T-helper 17 cell (primary cell): ENCODE measurements at places on chromosomes 3 and 15.

- no peak for DNase-seq
Measured at GRCh38 chr3:186664506-186664905, 1.3 kb upstream of the HRG start.

GRCh38 chr15:89067751-89068150 is 20.5 kb upstream of the ABHD2 start:
- DNase-seq = no peak

- no peak for DNase-seq
Measured at GRCh38 chr3:69338911-69339310, 47.0 kb downstream of the FRMD4B start.

DNA sequence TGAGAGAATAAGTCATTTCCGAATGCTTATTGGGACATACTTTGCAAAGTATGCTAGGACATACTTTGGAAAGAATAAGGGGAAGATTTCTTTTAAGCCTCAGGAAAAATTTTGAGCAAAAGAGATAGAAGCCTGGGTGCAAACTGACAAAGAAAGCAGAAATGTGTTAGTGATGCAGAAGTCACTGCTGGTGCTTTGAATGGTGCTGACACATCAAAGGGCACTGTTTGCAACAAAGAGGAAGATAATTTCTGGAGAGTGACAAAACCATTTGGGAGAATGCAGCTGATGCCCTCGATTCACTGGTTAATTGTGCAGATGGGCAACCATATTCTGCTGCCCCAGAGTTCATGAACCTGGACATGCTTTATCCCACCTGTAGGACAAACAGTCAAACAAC is 11.0 kb upstream of the RAP2B start:
- no peak for DNase-seq

- no peak for DNase-seq
Measured at GRCh38 chr3:17120115-17120514, 235.4 kb downstream of the PLCL2 start.

DNA sequence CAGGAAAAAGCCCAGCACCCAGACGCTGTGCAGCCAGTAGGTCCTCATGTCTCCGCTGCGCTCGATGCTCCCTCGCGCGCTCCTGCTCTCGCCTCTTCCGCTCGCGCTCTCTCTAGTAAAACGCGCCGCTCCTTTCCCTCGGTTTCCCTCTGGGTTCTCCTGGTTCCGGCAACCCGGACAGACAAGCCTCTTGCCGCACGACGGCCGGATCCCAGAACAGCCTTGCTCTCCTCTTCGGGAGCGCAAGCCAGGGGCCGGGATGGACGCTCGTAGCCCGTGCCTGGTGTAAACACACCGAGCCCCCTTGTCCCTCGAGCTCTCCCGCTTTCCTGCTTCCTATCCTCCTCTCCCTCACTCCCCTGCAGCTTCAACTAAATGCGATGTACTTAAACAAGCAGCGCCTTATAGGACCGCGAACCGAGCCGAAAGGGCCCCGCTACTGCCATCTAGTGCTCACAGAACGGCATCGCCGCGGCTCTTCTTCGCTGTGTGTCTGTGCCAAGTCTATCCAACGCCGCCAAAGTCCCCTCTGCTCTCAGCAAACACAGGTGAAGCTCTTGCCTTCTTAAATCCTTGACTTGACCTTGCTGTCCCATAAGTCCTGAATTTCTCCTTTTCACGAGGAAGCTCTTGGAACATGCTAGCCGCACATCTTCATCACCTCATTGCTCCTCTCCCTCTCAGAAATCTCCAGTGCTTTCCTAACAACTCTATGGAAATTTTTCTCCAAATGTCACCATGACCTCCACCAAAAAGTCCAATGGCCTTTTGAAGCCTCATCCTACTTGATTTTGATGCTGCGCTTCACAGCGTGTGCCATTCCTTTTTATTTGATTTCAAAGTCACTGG is 1037.2 kb downstream of the IGSF11 start:
- DNase-seq = peak; percentile 8

- DNase-seq = no peak
Measured at GRCh38 chr3:115502128-115502527, 121.2 kb upstream of the GAP43 start.

DNA sequence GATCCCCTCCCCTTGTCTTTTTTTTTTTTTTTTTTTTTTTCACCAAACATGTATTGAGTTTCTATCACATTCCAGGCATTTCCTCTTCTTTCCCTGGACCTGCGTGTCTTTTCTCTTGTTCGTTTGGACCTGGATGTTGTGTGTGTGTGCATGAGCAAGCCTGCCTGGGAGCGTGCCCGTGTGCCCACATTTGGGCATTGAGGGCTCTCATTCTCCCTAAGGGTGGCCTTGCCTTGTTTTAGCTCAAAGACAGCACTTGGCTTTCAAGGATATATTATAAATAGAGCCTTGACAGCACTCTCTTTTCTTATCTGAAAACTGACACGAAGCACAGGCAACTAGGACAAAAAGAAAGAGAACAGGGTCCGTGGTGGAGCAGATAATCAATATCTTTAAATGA is 39.0 kb upstream of the SLC25A26 start:
- no peak for DNase-seq

DNA sequence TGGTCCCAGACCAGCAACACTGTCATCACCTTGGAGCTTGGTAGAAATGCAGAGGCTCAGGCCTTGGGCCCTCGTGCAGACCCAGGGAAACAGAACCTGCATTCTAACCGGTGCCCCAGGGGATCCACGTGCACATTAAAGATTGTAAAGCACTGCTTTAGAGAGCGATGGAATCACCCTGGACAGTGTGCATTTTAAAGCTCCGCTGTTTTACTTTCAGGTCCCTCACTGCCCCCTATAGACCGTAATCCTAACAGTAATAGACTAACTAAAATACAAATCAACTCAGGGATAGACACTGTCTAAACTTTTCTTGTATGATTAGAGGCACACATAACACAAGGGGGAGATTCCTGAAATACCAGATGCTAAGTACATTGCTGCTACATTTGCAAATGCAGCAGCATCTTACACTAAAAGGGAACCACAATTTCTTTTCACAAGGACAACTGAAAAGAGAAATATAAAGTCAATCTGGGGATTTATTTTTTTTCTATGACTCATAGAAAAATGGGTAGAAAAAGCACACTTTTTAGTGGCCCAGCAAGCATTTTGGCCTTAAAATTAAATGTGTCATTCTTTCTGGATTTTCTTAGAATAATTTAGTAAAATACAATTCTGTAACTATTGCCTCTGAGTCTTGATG is 10.5 kb upstream of the SH3GL3 start:
- DNase-seq = no peak

- DNase-seq = no peak
Measured at GRCh38 chr3:58398669-58399333, 34.8 kb downstream of the PDHB start.

DNA sequence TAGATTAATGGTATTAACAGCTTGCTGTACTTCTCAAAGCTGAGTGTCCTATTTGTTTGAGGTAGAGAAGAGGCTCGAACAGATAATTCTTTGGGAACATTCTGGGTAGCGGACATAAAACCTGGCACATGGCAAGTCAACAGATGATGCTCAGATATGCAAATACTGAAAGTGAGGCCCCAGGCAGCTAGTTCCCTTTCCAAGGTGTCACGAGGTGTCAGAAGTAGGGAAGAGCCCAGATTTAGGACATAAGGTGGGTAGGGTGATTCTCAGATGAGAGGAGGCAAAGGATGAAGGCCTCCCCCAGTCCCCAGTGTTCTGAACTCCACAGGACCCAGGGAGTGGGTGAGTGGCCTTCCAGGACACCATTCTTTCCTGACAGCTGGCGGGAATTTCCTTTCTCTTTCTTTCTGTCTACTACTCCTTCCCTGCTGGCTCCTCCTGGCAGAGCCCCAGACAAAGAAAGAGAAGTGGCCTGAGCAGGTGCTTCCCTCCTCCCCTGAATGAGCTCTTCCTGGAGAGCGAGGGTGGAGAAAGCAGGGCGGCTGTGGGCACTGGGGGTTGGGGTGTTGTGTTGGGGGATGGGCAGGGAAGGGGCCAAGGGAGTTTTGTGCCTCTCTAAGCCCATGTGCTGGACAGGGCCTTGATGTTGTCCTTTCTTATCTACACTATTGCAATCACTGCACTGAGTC is 87.5 kb downstream of the CORO2B start:
- DNase-seq = no peak

- DNase-seq = no peak
Measured at GRCh38 chr3:170999737-171000242, 26.7 kb downstream of the SLC2A2 start.

GRCh38 chr15:75153565-75154276 is 48.0 kb upstream of the C15orf39 start:
- no peak for DNase-seq

- no peak for DNase-seq
Measured at GRCh38 chr15:58201516-58201915, 63.3 kb downstream of the AQP9 start.

DNA sequence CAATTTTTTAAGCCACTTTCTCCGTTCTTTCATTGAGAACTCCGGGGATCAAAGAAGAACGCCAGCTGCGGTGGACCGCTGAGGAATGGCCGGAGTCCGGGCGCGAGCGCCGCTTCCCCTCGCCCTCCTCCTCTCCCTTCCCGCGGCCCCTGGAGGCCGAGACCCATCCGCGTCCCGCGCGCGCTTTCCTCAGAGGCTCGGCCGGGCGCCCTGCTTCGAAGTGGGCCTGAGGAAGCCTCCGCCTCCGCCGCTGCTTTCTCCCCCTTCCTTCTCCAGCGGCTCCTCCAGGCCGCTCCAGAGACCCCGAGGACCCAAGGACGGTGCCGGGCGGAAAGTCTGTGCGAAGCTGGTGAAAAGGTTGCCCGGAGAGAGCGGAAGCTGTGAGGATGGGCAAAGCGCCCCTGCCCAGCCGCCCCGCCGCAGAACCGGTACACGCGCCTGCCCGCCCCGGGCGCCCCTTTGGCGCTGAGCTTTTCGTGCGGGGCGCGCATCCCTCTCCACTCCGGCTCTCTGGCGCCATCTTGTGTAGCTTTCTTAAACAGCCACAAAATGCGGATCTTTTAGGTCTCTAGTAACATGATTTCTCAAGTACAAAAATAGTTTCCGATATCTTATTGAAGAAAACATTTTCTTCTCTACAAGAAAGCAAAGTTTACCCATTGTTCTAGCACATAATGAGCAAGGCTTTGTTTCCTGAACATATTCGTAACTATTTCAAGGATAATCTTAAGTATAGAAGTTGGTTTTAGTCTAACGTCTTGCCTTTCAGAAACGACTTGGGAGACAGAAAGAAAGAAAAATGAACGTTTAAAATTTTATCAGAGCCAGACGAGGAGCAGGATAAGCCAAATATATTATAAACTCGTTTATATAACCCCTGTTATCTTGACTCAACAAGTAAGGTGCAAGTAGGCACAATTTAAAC is 59.2 kb upstream of the FAM174B start:
- peak; percentile 49 for DNase-seq

GRCh38 chr3:17745301-17745700 is 2.9 kb upstream of the TBC1D5 start:
- no peak for DNase-seq

DNA sequence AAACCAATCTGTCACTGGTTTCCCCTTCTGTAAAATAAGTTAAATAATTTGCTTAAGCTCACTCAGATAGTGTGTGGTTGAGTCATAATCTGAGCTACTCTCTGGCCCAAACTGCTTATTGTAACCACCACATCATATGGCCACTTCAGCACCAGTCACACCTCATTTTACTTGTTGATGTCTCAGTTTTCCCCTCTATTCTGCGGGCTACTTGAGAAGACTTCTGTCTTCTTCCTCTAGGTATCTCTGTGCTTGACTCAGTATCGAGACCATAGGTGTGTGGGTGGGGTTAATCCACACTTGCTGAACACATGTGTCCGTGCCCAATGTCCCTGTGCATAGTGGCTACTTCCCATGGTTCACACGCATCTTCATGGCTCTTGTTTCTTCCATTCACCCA is 32.9 kb downstream of the CRYGS start:
- no peak for DNase-seq

- no peak for DNase-seq
Measured at GRCh38 chr15:83833569-83833968, 179.6 kb downstream of the ADAMTSL3 start.

- DNase-seq = no peak
Measured at GRCh38 chr3:132657869-132658747, 1.5 kb downstream of the ACAD11 start.

DNA sequence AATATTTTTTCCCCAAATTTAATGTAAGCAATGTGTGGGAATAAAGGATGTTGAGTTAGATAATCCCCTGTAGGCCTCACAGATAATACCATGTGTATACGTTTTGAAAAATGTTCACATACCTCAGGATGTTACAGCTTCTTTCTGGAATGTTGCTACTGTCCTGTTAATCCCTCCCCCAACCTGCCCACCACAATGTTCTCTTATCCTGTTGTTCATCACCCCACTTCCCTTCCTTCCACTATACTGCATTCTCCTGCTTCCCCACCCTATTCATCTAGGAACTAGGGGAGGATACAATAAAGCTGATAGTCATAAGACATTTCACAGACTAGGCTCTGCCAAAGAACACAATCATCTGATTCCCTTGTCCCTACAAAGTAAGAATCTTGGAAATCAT is 92.1 kb downstream of the IGF2BP2 start:
- DNase-seq = no peak

GRCh38 chr15:89378296-89379151 is 43.9 kb upstream of the POLG start:
- DNase-seq = no peak

DNA sequence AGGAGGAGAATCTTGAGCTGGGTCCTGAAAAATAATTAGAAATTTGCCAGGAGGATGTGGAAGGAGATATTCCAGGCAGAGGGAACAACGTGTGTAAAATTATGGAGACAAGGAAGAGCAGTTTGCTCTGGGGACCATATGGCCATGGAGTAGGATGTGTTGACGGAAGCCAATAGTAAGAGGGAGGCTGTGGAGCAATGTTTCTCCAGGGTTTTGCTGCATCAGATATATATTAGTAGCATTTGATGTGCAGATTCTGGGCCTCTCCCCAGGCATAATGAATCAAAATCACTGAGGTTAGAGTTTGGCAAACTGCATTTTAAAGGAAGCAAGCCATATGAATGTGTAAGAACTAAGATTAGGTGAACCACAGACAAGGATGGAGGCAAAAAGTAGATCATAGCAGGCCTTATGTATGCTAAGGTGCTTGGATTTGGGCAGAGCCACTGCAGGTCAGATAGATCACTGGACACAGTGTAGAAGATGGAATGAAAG is 192.9 kb upstream of the IL12A start:
- no peak for DNase-seq

GRCh38 chr3:34942256-34942655 is 697.1 kb upstream of the ARPP21 start:
- no peak for DNase-seq

- DNase-seq = no peak
Measured at GRCh38 chr3:149955449-149955848, 15.2 kb downstream of the PFN2 start.

DNA sequence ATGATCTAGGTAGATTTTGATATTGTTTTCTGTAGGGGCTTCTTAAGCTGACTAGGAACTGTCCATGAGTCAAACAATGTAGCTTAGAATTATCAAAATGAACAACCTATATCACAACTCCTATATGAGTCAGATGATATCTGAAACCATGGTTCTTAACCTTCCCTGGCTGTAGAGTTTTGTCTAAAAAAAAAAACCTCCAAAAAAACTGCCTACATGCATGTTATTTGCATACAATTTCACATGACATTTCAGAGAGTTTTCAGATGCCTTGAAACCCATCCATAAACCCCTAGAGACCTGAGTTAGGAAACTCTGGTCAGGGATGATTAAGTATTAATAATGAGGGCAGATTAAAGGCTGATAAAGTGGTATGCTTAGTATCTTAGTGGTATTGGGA is 157.0 kb downstream of the CHST2 start:
- DNase-seq = no peak

- no peak for DNase-seq
Measured at GRCh38 chr3:155772801-155773200, 27.9 kb upstream of the PLCH1 start.
